ENCODE measurements at places on chromosomes 16 and 17. TPM values are rescaled to one million over a fixed set of nuclear protein-coding genes. Genes with fewer than 3 reads are reported as not detected.

Gene KIF22
- total RNA-seq = 52.4 TPM

Gene ANKRD40CL
- total RNA-seq = not detected

DNA sequence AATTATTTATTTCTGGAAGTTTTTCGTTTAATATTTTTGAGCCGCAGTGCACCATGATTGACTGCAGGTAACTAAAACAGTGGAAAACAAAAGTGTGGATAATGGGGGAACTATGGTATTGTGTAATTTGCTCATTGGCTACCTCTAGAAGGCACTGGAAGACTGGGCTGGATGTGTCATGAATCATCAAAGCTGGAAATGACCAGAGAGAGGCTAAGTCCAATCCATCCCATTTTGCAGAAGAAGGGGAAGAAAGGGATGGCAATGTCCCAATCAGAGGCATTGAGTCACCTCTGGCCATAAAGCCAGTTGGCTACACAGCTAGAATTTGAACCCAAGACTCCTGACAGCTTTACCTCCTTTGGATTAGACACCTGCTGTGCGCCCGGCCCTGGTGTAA lies 29.3 kb downstream of the GLP2R start:
- no peak for DNase-seq

DNA sequence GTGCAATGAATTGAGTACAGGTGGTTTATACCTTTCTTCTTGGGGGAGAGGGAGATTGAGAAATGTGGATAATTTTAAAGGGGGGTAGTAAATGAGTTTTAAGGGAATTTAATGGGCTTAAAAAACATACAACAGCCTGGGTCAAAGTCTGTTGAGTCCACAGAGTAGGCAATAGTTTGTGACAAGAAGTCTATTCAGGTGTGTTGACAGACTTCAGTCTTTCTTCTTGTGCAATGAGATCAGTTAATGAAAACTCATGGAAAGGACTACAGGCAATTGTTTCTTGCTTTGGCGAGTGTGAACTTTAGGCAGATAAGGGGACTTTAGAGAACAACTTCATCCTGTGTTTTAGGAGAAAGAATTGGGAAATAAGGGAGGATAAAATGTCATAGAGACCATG lies 507.8 kb upstream of the CA10 start:
- DNase-seq = no peak

DNA sequence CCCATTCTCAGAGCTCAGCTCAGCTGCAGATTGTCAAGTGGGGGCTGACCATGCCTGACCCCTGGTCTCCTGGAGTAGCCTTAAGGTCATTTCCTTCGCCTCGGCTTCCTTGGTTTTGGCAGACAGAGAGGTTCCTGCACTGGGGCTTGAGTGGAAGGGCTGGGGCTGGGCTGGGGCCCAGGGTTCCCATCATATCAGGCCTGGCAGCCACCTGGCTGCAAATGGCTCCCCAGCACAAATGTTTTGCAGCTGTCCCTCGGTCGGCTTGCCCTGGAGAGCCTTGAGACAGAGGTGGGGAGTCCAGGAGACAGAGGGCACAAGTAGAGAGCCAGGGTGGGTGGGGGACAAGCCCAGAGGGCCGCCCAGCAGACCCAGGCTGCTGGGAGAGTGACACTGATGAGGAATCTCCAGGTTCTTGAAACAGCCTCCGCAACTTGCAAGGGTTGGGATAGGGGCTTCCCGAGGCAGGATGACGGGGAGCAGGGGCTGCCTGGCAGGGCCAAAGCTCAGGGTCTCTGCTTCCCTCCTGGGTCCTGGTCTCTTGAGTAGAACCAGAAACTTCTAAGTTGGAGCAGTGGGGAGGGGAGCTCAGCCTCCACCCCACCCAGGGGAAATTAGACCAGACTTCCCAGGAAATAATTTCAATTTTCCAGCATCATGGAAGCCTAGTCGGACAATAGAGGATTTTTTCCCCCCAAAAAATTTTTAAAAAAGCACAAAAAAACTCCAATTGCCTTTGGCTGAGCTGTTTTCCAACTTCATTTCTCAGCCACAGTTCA lies 19.3 kb downstream of the IGFBP4 start:
- DNase-seq = no peak

DNA sequence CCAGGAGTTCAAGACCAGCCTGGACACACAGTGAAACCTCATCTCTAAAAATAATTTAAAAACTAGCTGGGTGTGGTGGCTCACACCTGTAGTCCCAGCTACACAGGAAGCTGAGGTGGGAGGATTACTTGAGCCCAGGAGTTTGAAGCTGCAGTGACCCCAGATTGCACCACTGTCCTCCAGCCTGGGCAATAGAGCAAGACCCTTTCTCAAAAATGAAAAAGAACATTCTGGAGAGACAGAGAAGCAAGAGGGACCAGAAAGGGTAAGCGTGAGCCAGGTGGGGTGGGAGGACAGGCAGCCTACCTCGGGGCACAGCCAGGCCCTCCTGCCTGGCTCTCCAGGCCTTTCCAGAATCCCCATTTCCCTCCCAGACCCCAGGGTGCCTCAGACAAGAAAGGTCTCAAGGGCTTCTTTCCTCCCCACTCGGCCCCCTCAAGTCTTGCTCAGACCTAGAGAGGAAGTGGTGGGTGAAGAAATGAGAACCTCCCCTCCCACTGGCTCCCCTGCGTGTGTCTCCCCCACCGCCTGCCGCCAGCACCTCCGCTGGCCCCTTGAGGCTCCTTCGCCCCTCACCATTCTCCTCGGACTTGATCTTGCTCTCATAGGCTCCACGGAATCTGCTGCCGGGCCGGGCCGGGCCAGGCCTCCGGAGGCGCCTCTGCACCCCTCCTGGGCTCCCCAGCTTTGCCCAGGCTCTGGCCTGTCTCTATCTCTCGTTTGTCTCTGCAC lies 503 bp downstream of the C16orf54 start:
- DNase-seq = no peak
